ENCODE measurements at places on chromosomes 3 and 15. TPM values are rescaled to one million over a fixed set of nuclear protein-coding genes. Genes with fewer than 3 reads are reported as not detected.

Gene STRA6
- total RNA-seq, result not detected

Gene C3orf49
- total RNA-seq, result not detected

Gene CACNA2D3
- not detected for total RNA-seq

Gene IQCH
- total RNA-seq, result 1.4 TPM

Gene GP5
- total RNA-seq, result under 0.01 TPM

Gene PTX3
- total RNA-seq, result 466 TPM

DNA sequence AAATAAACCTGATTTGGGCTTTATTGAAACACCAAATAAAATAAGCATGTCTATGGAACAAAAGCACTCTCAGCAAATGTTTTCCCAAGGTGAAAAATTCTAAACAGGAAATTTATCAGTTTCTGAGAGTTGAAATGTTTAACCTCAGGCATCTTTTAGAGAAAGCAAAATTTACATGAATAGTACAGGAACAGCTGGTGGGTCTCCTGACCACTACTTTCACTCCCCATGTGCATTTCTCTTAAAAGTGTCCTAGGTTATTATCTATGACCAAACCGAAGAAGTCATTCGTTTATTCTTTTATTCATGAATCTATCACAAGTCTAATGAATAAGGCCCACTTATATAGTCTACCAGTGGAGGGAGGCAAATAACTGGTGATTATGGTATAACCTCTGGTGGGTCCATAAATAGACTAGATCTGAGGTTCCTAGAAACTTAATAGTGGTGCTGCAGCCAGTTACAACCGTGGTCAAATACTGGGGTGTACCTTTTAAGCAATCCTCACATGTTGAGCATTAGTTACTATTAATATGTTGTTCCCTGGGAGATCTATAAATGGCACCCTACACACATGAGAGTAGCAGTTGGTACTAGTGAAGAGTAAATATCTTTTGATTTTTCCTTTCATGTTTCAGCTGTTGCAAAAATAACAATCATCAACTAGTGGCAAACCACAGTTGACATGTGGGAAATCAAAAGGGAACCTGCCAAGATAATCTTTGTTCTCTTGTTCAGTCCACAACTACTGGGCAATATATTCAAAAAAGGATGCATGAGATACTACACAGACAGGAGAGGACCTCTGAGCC lies 169.3 kb upstream of the STAC start:
- no peak for DNase-seq

DNA sequence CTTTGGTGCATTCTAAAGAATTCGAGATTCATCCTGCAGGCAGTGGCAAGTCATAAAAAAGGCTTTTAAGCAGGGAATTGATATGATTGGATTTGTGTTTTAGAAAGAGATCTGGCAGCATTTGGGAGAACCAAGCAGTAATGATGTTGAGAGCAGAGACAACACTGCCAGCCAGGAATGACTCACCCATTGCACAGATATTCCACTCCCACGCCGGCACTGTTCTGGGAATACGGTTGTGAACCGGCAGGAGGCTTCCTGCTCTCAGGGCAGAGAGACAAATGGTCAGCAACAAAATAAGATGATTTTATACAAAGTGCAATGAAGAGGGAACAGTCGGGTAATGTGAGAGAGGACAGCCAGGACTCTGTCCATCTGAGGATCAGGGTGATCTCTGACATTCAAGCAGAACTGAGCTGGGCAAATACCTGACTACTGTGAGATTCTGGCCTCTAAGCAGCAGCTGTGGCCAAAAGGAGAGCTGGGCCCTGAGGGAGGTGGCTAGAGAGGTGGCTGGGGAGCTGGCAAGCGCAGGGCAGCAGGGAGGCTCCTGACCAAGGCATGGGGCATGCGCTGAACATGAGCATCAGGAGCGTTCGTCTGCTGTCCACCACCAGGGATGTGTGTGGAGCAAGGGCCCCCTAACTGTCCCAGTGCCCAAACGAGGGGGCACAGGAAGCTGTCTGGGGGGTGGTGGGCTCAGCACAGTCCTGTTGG lies 56.1 kb upstream of the PLXNA1 start:
- peak; percentile 91 for DNase-seq

GRCh38 chr15:76584868-76585575 lies 248.4 kb downstream of the ISL2 start:
- no peak for DNase-seq

DNA sequence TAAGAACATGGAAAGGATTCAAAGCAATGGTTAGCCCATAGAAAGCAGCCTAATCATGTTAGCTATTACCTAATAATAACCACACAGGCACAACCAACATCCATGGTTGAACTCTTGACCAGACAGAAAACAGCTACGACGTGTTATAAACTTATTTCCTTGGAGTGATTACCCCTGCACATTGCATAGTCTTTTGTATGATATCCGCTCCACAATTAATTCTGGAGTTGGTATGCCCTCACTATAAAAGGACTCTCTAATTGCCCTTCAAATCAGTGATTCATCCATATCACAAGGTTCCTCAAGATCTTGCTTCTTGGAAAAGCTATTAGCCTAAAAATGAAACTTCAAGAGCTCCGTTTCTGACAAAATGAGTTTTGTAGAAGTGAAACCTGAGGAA lies 117.9 kb downstream of the SYNPR start:
- DNase-seq, result no peak

GRCh38 chr3:130700541-130700940 lies 46.1 kb downstream of the PIK3R4 start:
- DNase-seq, result peak; percentile 98

GRCh38 chr15:85044251-85044853 lies 62.7 kb downstream of the PDE8A start:
- peak; percentile 88 for DNase-seq

DNA sequence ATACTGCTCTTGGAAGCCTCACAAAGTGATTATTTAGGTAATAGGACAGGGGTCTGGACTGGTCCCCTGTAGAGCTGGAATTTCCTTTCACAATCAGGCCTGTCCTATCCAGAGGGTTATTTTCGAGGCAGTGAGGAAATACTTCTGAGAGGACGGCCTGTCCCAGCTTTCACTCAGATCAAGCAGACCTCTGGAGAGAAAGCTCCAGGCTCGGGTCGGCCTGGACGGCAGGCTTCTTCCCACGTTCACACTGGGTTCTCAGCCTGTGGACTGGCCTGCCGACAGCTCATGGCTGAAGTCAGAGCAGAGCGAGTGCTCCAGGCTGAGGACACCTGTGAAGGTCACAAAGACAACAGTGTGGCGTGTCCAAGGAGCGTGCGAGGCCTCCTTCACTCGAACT lies 405.3 kb downstream of the VPS13C start:
- DNase-seq, result no peak

GRCh38 chr3:42653560-42654330 lies at the start of gene ZBTB47:
ZBTB47 (plus strand) TSS chr3:42653697; CDS start chr3:42658356, 4,659 bp downstream.
- peak; percentile 37 for DNase-seq

- no peak for DNase-seq
These were observed 125.0 kb upstream of the MEF2A start for GRCh38 chr15:99440551-99441443.

GRCh38 chr15:64975390-64975789 lies 14.3 kb downstream of the SPG21 start:
- no peak for DNase-seq

DNA sequence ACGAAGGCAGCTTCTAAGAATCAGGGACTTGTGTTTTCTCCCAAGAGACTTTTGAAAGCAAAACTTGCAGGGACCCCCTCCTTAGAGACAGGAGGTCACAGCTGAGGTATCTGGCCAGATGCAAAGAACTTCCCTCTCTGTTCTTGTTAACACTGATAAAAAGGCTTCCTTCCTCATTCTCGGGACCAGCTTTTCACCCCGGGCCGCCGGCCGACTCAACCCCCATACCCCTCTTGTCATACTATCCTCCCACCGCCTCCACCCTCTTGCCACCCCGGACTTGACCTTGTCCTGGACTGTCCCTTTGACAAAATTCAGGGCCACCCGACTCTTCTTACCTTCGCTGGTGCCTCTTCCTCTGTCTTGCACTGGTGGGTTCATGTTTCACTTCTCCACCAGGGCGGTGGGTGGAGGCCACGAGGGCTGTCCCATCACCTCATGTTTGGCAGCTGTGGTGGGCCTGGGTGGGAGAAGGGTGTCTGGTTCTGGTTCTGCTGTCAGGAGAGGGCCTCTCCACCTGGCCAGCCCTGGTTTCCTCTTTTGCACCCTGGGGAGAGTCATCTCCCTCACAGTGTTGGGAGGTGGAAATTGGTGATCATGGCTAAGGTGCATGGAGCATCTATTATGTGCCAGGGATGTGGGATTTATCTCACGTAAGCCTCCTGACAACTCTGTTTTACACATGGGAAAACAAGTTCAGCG lies 32.5 kb downstream of the BHLHE40 start:
- no peak for DNase-seq

- no peak for DNase-seq
These were observed 10.0 kb downstream of the TMEM62 start for GRCh38 chr15:43143203-43143941.

GRCh38 chr3:134354612-134355251 lies 19.5 kb downstream of the AMOTL2 start:
- DNase-seq, result peak; percentile 26

DNA sequence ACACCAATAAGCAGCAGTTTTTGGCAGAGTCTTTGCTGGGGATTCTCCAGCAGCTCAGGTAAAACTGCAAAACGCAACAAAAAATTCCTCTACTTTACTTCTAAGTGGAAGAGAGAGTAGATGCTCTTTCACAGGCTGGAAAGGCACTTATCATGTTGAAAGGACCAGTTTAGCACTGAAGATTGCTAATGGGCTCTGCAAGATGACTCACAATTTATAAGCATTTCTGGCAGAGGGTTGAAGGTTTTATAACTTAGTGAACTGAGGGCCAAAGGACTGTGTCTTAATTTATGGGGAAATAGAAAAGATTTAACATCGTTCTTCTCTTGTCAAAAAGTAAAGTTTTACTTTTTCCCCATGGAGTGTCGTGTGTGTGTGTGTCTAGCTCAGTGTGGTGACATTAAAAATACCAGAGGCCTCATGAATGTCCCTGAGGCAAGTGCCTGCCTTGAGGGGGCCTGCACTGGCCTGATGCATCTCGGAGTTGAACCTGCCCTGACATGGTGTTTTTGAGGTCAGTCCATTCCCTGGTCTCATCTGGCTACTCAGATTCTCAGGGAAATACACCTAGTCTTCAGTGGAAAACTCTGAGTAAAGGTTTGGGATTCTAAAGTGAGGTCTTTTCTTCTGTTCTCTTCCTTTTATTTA lies 1092.0 kb downstream of the NAALADL2 start:
- no peak for DNase-seq

DNA sequence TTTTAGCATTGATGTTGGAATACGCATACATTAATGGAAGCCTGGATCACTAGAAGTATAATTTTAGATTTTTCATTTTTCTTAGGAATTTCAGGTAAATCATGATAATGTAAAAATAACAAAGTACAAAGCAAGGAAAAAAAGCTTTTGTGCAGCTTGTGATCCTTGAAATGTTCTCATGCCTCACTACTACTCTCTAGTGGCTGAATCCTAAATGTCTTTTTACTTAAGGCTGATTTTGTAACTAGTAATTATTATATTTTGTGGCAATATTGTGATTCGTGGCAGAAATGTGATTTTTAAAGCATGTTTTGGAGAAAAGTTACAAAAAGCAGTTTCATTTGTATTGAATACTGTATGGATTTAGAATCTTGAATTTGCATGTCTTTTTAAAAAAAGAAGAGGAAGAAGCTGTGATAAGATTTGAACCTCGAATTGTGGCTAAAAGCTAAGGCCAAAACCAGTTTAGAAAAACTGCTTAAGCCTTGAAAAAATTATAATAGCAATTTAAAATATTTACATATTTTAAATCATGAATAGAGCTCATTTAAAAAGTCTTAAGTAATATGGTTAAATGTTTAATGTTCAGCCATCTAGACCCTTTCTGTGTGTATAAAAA lies 39.0 kb downstream of the U2SURP start:
- peak; percentile 66 for DNase-seq

DNA sequence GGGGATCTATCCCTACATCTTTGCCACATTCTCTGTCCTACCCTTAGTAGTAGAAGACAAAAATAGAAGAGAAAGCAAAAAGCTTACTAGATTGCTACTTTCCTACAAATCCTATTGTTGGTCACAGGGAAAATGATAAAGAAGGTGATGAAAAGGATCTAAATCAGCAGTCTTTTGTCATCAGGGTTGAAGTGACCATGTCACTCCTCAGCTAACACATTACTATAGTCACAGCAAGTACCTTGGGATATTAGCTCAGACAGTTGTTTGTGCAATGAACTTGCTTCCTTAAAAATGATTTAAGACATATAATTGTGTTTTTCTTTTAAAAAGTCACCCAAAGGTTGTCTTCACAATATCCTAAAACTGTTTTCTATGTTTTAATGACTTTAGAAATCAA lies 6.3 kb downstream of the ST3GAL6 start:
- no peak for DNase-seq

- DNase-seq, result no peak
These were observed 57.8 kb downstream of the MAP3K13 start for GRCh38 chr3:185420762-185421161.

DNA sequence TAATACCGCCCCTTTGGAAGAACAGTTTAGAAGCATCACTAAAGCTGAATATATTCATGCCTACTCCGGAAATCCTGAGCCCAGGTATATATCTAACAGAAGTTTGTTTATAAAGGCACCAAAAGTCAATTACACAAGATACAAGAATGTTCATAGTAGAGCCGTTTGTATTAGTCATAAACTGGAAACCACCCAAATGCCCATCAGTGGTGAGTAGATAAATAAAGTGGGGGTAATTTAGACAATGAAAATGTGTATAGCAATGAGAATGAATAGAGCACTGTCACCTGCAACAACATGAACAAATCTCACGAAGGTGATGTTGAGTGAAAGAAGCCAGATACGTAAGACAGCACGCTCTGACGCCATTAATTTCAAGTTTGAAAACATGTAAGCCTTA lies 68.3 kb upstream of the GLCE start:
- peak; percentile 80 for DNase-seq

DNA sequence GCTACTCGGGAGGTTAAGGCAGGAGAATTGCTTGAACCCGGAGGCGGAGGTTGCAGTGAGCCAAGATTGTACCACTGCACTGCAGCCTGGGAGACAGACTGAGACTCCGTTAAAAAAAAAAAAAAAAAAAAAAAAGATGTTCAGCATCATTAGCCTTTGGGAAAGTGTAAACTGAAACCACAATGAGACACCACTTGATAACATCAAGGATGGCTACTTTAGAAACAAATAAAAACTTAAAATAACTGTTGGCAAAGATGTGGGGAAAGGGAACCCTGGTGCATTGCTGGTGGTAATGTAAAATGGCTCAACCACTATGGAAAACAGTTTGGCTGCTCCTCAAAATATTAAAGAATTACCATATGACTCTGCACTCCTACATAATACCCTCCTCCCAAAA lies 1.9 kb downstream of the LEO1 start:
- DNase-seq, result no peak

DNA sequence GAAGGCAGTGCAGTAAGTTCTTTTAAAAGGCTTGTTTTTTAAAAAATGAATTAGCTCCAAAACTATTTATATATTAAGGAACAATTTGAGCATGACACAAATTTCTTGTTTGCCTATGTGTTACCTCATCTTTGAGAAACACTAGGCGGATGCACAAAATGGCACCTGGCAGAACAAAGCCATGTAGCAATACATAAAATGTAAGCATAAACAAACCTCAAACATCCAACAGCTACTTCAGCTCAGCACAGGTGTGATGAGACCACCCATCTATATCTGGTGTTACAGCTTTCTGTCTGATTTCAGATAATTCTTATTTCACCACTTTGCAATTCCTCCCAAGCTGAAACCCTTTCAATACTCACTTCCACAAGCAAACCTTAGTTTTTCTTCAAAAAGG lies 221.2 kb upstream of the CNTN6 start:
- DNase-seq, result no peak

Measured in dermis blood vessel endothelial cell (primary cell).